ENCODE measurements at places on chromosomes 16 and 17.
A peak's percentile ranks its signal among the peaks of the same experiment; 100 is the strongest.

DNA sequence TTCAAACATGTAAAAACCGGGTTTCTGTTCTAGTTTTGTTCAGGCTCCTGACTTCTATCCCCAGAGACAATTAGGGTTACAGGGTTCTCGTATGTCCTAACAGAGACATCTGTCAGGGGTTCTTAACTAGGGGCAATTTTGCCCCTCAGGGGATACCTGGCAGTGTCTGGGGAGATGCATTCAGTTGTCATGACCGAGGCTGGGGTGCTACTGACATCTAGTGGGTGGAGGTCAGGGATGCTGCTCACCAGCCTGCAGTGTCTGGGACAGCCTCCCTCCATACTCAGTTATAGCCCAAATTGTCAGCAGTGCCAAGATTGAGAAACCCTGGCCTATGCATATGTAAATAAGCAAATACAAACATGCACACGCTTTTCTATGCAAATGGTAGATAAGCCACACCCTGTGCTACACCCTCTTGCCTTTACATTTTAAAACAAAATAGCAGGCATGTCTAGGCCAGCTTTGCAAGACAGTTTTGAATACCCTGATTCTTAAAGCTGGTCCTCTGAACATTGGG, 37.4 kb downstream of the CLEC16A start:
- no peak for DNase-seq

DNA sequence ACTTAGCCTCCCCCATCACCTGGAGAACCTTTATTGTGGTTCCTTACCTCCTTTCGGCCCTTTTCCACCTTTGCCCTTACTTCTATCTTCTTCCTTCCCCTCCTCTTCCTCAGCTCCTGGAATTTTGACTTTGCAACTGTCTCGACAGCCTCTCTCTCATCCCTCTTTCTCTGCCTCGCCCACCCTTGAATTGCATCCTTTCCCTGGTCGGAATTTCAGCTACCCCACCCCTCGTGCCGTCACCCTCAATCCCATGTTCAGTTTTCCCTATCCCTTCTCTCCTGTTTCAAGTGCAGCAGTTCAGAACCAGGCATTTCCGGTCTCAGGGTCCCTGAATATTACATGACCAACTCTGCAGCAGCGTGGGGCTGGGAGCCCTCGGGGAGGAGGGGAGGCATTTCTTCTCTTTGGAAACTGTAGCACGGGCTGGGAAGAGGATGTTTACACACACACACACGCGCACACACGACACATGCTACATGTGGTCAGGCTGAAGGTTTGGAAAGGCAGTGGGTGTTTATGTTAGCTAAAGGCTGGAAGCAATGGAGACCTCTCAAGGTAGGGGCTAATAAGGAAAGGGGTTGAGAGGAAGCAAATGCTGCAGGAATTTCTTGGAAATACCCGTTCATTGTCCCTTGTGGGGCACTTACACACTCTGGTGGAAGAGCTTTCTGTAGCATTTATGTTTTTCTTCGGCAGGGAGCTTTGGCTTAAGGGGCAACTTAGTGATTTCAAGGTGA, 971 bp downstream of the MINK1 start:
- no peak for DNase-seq

- DNase-seq: no peak
These were observed 35.8 kb downstream of the BCL7C start for GRCh38 chr16:30858111-30858495.

GRCh38 chr17:42784811-42785592, 4.6 kb downstream of the WNK4 start:
- DNase-seq: no peak

DNA sequence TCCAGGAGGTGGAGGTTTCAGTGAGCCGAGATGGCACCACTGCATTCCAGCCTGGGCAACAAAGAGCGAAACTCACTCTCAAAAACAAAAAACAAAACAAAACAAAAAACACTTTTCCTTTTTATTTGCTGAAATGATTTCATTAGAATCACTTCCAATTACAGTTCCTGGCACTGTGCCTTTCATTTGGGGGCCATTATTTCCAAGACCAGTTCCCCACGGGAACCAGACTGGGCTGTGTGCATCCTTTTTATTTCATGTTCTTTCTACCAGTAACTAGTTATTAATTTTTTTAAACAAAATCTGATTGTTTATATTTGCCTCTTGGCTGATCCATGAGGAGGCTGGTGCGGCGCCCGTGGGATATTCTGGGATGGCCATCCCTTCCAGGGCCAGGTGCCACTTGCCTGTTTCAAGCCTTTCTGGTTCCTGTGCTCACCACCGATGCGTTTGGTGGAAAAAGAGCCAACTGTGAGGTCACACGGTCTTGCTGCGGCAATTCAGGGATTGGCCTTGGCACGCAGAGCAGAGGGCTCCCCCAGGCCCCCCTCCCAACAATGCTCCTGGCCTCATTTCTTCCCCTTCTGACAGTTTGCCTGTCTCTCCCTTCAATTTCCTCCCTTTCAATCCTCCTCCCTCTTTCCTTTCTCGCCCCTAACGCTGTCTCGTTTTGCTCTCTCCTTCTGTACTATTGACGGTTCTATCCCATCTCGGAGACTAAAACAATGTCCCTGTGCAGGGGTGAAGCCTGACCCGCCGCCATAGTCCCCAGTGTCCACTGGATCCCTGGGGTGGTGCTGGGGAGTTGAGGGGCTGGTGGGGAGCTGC, 13.4 kb downstream of the UBALD1 start:
- no peak for DNase-seq

DNA sequence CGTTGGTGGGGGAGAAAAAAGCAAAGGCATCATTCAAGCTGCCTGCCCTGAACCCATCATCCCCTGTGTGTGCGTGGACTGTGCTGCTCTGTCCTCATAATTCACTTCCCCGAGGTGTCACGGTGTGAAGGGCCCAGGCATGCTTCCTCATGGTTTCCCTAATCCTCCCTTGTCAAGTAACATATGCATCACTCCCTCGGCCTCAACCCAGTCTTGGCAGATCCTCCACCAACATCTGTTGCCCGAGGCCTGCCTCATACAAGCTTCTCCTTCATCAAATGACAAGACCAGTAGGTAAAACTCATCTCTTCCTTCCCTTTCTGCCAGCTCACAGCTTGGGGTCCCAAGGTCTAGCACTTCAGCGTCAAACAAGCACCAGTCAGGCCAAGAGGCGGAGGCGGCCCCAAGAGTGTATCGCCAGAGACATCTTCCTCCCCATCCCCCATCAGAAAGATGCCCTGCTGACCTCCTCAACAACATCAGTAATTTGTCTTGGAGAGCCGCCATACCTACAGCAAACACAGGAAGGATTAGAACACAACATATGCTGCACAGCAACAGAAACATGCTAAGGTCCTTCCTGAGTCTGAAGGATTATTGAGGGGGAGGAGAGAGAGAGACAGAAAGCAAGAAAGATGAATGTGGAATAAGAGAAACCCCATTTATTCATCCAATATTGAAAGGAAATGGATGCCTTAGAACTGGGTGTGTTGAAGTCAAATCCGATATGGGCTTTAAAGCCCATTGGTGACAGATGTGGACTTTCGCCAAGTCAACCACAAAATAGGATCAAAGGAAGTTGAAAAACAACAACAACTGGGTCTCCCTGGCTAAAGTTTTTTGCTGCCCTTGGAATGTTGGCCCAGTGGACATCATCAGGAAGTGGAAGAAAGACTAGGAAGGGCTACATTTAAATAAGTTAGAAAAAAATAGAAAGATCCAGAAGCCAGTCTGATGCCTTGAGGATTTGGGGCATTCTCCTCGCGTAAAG, 38.4 kb downstream of the SOX9 start:
- no peak for DNase-seq

DNA sequence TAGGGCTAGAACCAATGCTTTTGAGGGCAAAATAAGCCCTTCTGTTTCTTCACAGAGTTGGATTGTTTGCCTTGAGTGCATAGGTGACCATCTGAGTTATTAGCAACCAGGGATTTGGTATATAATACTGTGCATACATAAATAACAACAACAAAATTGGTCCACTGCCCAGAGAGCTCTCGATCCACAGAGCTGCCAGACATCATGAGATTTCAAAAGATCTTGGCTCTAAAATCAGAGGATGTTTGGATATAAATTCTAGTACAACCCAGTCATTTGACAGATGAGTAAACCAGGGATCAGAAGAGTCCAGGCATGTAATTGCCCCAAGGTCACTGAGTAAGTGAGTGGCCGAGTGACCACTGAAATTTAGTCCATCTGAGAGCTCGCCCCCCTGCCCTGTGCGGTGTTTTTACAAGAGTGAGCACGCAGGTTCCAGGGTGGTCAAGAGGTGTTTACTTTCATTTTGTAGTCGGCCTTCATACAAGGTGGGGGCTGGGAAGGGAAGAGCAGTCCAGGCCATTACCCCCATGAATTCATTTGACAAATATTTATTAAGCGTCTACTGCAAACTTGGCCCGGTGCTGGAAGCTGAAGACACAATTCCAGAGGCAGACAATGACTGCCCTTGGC, 1.8 kb upstream of the MT2A start:
- no peak for DNase-seq

GRCh38 chr17:66541461-66542128, 239.2 kb downstream of the PRKCA start:
- peak; percentile 69 for DNase-seq

- DNase-seq: no peak
These were observed 38.0 kb upstream of the CDH15 start for GRCh38 chr16:89133457-89134127.

DNA sequence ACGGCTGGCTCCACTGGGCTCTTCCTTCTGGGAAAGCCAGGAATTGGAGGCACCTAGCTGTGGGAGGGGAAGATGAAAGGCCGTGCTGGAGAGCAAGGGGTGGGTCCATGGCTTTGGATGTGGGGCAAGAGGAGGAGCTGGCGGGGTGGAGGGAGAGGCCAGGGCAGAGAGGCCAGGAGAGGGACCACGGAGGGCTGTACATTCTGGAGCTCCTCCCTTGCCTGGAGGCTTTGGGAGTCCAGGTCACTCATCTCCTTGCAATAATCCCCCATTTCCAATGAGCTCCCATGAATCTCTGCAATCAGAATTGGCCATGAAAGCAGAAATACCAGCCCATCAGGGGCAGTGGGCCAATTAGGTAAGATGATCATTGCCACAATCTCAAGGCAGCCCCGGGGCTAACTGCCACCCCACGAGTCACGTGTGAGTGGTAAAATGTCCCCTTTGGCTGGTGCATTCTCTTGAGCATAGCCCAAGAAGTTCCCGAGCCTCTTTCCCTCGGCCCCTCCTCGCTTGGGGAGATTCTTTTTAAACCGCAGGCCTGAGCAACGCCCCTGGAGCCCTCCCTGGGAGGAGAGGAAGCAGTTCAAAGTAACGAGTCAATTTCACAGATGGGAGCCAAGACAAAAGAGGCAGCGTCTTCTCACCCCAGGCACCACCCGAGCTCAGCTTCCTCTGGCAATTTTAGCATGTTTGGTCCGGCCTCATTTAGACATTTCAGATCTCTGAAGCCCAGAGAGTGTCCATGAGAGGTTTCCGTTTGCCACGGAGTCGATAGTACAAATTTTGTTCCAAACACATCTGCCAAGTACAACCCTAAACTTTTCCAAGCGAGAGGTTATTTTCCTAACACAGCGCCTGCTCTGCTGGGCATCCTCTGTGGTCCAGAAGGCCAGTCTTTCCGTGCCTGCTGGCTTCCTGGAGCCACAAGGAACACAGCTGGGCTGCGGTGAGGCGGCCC, 13.4 kb downstream of the RTN4RL1 start:
- no peak for DNase-seq

- no peak for DNase-seq
These were observed 2.3 kb downstream of the TGFB1I1 start for GRCh38 chr16:31474173-31474714.

DNA sequence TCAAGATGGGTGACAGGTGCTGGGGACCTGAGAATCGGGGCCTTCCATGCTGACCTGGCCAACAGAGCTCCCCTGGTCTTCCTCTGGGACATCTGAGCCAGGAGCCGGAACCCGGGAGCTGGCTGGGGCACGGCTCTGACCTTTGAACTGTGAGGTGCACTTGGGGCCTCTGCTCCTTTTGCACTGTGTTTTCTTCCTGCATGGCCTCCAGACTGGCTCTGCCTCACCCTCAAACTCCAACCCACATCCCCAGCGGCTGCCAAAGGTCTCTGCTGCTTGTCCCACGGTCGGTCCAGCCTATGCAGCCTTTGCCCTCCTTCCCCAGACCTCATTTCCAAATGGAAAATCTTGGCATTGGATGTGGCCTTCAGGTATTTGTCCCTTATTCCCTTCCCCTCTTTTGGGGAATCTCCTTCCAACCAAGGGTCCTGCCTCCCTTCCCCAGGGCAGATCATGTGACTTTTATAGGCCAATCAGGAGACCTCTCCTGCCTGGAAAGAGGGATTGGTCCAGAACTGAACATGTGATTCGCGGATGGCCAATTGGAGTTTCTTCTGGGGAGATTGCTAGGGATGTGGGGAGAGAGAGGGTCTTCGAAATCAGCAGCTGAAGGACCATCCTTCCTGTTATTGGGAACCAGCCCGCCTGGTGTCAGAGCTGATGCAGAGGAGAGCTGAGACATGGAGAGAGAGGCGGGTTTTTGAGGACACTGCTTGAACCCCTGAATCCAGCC, 117.9 kb downstream of the CYLD start:
- DNase-seq: no peak

DNA sequence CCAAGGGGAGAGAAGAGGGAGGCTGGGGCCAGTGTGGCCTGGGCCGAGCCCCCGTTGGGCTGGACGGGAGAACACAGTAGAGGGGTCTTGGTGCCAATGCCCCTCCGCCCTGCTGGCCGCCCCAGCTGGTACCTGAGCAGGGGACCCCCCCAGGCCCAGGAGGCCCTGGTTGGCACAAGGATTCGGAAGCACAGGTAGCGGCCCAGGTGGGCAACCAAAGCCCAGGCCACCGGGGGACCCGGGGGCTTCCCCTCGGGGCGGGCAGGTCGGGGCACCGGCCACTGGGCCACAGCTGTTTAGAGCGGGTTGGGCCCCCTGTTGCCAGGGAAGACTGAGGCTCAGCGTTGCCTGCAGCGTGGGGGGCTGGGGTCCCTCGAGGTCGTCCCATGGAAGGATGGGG, 28.2 kb upstream of the C1QTNF8 start:
- DNase-seq: no peak

GRCh38 chr17:2396192-2396567, 4.7 kb downstream of the MNT start:
- no peak for DNase-seq

Measured in amniotic stem cell (primary cell).